ENCODE measurements at places on chromosomes 1 and 21.

DNA sequence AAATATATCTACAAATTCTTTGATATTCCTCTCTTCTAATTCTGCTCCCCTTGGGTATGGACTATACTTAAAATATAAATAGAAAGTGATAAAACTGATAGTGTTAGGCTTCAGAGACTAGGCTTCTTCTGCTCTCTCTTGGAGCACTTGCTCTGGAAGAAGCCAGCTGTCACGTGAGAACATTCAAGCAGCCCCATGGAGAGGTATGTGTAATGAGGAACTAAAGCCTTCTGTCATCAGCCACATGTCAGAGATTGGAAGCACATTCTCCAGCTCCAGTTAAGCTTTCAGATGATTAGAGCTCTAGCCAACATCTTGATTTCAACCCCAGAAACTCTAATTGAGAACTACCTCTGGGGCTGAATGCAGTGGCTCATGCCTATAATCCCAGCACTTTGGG, 34.3 kb downstream of the XKR8 start:
- DNase-seq: no peak

GRCh38 chr1:34696981-34697380, 57.9 kb upstream of the GJB5 start:
- DNase-seq: no peak

DNA sequence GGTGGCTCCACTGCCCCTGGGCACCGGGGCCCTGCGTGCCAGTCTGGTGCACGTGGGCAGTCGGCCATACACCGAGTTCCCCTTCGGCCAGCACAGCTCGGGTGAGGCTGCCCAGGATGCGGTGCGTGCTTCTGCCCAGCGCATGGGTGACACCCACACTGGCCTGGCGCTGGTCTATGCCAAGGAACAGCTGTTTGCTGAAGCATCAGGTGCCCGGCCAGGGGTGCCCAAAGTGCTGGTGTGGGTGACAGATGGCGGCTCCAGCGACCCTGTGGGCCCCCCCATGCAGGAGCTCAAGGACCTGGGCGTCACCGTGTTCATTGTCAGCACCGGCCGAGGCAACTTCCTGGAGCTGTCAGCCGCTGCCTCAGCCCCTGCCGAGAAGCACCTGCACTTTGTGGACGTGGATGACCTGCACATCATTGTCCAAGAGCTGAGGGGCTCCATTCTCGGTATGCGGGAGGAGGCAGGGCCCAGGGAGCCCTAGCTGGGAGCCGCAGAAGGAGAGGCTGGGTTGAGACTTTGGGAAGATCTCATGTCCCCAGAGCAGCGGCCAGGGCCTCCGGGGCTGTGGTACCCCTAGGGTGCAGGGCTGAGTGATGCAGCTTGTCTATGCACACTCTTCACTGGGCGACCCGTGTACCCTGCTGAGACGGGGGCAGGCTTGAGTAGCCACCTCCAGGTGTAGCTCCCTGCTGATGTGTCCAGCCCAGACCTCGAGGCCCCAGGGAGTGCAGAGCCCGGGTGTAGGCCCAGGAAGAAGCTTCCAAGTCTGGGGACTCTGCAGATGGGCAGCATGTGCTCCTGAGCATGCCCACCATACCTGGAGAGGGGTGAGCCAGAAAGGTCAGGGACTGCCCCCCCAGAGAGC, 1.8 kb downstream of the VWA1 start:
- DNase-seq: no peak

DNA sequence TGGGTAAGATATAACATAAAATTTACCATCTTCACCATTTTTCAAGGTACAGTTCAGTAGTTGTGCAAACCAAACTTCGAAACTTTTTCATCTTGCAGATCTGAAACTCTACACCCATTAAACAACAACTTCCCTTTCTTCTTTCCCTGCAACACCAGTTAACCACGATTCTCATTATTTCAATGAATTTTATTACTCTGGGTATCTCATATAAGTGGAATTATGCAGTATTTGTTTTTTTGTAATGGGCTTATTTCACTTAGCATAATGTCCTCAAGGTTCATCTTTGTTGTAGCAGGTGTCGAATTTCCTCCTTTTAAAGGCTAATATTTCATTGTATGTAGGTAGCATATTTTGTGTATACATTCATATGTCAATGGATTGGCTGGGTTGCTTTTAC, 146.1 kb downstream of the SPATA46 start:
- no peak for DNase-seq

DNA sequence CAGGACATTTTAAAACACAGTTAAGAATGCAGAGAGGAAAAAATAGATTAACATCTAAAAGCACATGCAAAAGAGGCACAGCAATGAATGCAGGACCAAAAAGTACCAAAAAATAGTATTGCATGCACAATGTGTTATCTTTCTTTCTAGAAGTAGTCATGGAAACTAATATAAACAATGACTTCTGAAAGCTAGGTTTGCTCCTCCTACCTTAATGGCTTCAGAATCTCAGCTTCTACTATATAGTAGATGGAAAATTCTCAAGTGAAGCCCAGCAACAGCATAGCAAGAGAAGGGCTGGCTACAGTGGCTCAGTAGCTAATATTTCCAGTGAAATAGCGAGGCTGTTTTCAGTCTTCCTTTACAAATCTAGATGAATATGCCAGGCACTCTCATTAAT, 125.1 kb downstream of the CRB1 start:
- no peak for DNase-seq

- DNase-seq: no peak
Observed at GRCh38 chr1:222979561-222979960, 163.5 kb downstream of the TLR5 start.

DNA sequence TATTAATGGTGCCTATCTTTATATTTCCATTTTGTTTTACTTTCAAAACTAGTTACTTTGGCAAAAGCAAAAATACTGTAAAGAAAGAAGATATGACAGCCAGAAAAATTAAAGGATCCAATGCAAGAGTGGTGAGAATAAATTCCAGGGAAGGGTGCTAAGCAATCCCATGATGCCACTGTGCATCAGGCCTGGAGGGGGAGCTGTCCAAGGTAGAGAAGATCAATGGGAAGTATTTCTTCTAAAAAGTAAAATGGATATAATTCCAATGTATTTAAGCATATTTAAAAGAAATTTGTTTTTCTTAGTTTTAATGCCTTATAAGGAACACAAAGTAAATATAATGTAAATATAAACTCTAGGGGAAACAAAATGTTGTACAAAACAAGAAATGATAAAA, 1382.2 kb upstream of the B3GALT2 start:
- no peak for DNase-seq

DNA sequence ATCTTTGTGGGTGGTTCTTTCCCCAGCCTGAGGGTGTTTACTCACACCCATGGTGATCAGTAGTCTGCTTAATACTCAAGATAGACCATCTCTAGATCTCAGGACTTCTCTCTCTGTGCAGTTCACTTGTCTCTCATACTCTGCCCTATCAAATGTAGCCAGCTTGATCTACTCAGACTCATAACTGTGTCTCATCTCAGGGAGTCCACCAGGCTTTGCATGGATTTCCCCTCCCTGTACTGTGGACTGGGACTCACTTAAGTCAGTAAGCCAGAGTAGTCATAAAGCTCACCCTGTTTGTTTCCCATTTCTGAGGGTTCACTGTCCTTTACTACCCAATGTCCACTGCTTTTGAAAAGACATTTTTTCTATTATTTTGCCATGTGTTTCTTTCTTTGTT, 41.8 kb downstream of the LYPLAL1 start:
- no peak for DNase-seq

- no peak for DNase-seq
Observed at GRCh38 chr1:37305841-37306240, 168.5 kb upstream of the ZC3H12A start.

- no peak for DNase-seq
Observed at GRCh38 chr21:15003463-15004135, 61.2 kb downstream of the NRIP1 start.

DNA sequence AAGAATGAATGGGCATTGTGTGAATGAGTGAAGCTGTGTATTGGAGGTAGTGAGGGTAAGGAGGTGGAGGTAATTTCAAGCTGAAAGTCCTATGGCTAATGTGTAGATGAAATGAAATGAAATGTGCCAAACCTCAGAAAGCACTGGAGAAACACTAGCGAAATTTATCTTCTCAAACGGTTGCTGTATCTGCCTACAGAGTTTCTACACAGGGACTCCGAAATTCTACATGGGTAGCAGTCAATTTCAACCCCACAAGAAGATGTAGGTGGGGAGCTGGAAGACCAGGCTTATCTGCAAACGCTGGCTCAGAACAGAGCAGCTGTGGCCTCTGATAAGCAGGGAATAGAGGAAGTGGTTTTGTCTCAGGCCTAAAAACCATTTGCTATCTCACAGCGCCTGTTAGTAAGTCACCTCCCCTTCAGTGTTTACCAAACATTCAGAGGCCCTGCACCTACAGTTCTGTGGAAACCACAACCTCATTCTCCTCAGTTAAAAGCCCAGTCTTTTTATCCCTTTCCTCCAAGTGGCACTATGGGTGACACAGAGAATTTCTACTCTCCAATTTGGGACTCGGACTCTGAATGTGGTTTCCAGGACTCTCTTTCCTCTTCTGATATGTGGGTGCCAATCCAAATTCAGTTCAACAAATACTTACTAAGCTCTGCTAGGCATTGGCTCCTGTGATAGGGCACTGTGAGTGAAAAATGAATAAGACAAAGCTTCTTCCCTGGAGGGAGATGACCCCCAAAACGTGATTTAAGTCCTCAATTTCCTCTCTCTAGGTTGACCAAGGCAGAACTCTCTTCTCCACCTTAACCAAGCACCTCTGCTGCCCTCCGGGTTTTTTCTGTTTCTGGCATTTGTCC, 17.2 kb upstream of the SLAMF6 start:
- no peak for DNase-seq

DNA sequence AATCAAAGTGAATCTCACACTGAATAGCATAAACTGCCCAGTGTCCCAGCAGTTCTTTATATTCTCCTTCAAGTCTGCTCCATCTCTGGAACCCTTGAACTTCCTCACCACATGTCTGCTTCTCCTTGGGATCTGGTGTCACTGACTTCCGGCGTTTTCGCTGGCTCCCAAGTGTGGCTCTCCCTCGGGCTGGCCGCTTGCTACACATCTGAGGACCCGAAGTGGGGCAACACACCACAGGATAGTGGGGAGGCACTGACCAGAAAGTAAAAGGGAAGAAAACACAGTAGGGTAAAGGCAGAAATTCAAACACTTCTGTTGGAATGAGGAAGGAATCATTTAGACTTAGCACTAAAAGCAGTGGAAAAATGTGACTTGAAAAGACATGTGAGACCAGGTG, 5.1 kb downstream of the NIT1 start:
- no peak for DNase-seq

DNA sequence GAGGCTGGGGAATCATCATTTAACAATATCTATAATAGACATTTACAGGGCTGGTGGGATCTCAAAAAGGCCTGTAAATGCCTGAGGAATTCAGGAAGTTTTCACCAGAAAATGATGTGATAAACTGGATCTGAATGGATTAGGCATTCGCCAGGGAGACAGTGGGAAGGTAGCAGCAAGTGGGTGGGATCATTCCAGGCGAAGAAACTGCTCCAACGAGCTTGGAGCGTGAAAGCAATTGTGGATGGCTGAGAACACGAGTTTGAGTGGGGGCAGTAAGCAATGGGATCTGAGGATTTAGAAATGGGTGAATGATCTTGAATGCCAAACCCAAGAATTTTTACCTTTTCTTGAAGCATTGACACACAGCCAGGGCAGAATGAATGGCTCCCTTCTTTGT, 8.9 kb upstream of the NDUFS5 start:
- no peak for DNase-seq

DNA sequence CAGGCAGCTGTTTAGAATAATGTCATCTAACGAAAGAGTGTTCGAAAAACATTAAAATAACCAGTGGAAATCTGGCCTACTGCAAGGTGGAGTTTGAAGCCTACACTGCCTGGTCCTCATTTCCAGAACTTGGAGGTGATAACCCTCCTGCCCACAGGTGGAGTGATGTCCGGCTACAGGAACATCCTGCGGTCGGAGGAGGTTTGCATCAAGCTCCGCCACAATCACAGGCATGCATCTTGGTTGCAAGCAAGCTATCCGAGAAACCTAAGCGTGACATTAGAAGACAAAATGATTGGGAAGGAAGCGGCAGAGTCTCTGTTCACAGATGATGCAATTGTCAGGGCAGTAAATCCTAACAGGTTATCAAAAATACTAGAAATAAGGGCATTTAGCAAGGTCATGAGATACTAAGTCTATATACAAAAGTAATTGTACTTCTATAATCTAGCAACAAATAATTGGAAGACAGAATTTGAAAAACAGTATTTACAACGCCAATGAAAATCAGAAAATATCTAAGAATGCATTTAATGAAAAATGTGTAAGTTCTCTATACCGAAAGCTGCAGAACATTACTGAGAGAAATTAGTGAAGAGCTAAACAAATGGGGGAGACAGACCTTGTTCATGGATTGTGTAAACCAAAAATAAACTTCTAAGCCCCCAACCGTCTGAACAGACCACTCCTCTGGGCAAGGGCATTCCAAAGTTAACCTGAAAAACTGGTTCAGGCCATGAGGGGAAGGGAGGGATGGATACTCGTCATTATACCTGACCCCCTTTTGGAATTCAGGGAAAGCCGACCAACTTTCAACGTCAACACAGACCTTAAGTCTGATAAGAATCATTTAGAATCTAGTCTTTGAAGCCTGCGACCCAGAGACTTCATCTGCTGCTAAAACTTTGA, 4.7 kb upstream of the SLC19A1 start:
- DNase-seq: no peak

DNA sequence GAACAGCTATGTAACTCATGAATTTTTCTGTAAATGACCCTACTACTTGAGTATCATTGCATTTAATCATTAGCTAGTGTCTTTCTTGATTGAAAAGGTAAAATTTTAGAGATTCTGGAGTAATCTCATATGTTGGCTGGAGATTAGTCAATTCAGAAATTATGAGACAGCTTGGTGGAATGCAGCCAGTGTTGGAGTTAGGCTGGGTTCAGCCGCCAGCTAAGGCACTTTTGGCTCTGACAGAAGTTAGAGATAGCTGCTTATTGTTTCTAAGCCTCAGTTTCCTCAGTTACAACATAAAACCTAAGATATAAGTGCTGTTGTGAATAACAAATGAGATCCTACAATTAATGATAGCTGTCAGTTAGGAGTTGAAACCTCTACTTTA, 49.4 kb downstream of the TBCE start:
- DNase-seq: no peak

DNA sequence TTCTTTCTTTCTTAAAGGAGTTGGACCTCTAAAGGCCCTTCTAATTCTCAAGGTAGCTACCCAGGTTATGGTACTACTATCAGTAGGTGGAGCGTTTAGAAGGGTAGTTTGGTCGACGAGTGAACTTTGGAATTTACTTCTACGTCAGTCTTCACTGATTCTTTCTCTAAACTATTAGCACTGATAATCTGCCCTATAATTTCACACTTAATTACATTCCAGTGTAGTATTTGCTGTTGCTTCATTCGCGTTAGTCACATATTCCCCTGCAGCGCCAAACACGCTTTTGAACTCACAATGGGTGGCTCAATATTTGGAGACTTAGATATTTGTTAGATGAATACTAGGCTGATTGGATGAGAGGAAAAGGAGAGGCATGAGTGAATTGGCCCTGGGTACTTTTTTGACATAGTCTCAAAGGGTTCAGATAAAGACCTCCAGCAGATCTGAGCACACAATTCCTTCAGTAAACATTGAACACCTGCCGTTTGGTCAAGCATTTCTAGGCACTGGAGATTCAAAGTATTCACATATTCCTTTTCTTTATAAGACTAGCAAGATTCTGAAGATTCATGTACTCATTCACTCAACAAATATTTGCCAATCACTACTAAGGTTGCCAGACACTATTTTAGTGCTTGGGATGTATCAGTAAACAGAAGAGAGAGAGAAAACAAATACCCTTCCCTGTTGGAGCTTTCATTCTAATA, 929 bp upstream of the FOXJ3 start:
- DNase-seq: no peak

Measured in stimulated activated CD4-positive, alpha-beta T cell treated with anti-CD3 and anti-CD28 coated beads, TNF-alpha, amount 100 ng/mL, for 1 hour (primary cell).